ENCODE measurements at places on chromosomes 6 and 20. TPM values are rescaled to one million over a fixed set of nuclear protein-coding genes. Genes with fewer than 3 reads are reported as not detected.

Gene MYBL2
- 38.9 TPM for total RNA-seq

Gene FOXC1
- total RNA-seq: 2.3 TPM

Gene WFDC10B
- not detected for total RNA-seq

Gene MYB
- total RNA-seq: 4.0 TPM

Gene HLA-DRB1
- not detected for total RNA-seq

Gene SLC35D3
- total RNA-seq: not detected

Gene CST2
- not detected for total RNA-seq

Gene FAM83D
- 35.2 TPM for total RNA-seq

Gene RNF146
- 19.8 TPM for total RNA-seq

Gene SLC18B1
- total RNA-seq: 7.5 TPM

Gene FAM83C
- total RNA-seq: not detected

Gene ARID1B
- 11.8 TPM for total RNA-seq

Gene SLC2A10
- total RNA-seq: 41.8 TPM

Gene PRDM13
- not detected for total RNA-seq

Gene CYP21A2
- total RNA-seq: 1.4 TPM

Gene RBM12
- total RNA-seq: 34.0 TPM

Gene RIPPLY2
- not detected for total RNA-seq

Gene OSBPL2
- total RNA-seq: 24.5 TPM

Gene SPEF1
- 4.6 TPM for total RNA-seq

Gene MYLK2
- 0.18 TPM for total RNA-seq

Gene OR2J3
- total RNA-seq: not detected

Gene RAB44
- not detected for total RNA-seq

Gene GMPR
- 4.4 TPM for total RNA-seq

Gene PNLDC1
- 0.18 TPM for total RNA-seq

Gene HLA-G
- total RNA-seq: not detected

Gene RSPO3
- not detected for total RNA-seq

Gene CLIC5
- not detected for total RNA-seq

Gene GRIK2
- total RNA-seq: not detected

Gene SAMD3
- total RNA-seq: 0.89 TPM

Gene PDE7B
- total RNA-seq: 4.0 TPM

Gene ASIP
- total RNA-seq: not detected

Gene TREM1
- total RNA-seq: not detected

Gene MSH5
- total RNA-seq: 16.7 TPM

Gene BPI
- total RNA-seq: not detected

Gene MCHR2
- total RNA-seq: not detected
